ENCODE measurements at places on chromosomes 16 and 17. TPM values are rescaled to one million over a fixed set of nuclear protein-coding genes. Genes with fewer than 3 reads are reported as not detected.

The ALOX12B gene
- total RNA-seq = not detected

The ABCA8 gene
- 5.8 TPM for total RNA-seq

The TMC8 gene
- not detected for total RNA-seq

The GAS7 gene
- total RNA-seq = 2.1 TPM

The MYL4 gene
- total RNA-seq = 1.4 TPM

The SBK1 gene
- under 0.01 TPM for total RNA-seq

The SLC35G6 gene
- not detected for total RNA-seq

The NEK8 gene
- 1.6 TPM for total RNA-seq

The UTS2R gene
- 0.13 TPM for total RNA-seq

The C16orf95 gene
- total RNA-seq = not detected

The CDH5 gene
- total RNA-seq = 3.6 TPM

The SPIRE2 gene
- 0.78 TPM for total RNA-seq

The HEXD gene
- 10.6 TPM for total RNA-seq

The CA5A gene
- total RNA-seq = not detected

The CNGB1 gene
- total RNA-seq = not detected

The XAF1 gene
- total RNA-seq = 10.9 TPM

The CEP112 gene
- 4.0 TPM for total RNA-seq

The DUSP14 gene
- 48.9 TPM for total RNA-seq

The CDH11 gene
- 277 TPM for total RNA-seq

The KRTAP9-4 gene
- not detected for total RNA-seq

The TNFAIP1 gene
- total RNA-seq = 21.0 TPM

The CHST5 gene
- not detected for total RNA-seq

The ZPBP2 gene
- not detected for total RNA-seq

The SLC9A5 gene
- 3.0 TPM for total RNA-seq

The PRKCB gene
- not detected for total RNA-seq

The KRTAP2-2 gene
- total RNA-seq = not detected

The USP31 gene
- 6.4 TPM for total RNA-seq

The CCL17 gene
- not detected for total RNA-seq

The SNX20 gene
- total RNA-seq = not detected

The CACNA1H gene
- total RNA-seq = 9.6 TPM

The PIMREG gene
- 37.6 TPM for total RNA-seq

The CMTM3 gene
- 80.2 TPM for total RNA-seq

The KRTAP9-8 gene
- not detected for total RNA-seq

The HBZ gene
- not detected for total RNA-seq

The HBQ1 gene
- total RNA-seq = not detected

The NOTUM gene
- total RNA-seq = 0.13 TPM

The SLC13A5 gene
- 1.7 TPM for total RNA-seq

The TVP23C gene
- 5.2 TPM for total RNA-seq

The CLDN7 gene
- total RNA-seq = 23.0 TPM

The PTX4 gene
- total RNA-seq = not detected

The MT3 gene
- total RNA-seq = 0.52 TPM

The SOST gene
- total RNA-seq = not detected

Data from epithelial cell of alveolus of lung (primary cell).